Activated T-helper 1 cell treated with anti-CD3 and anti-CD28 coated beads, Interleukin-12 subunit alpha, Interleukin-12 subunit beta, Interleukin-2, Interleukin-4 antibody, amounts not matched to agents 30 ng/mL and 10 ng/mL and 1 ng/mL, durations not matched to agents 14 hours and 24 hours and 36 hours (primary cell): ENCODE measurements at places on chromosomes 2 and 18. TPM values are rescaled to one million over a fixed set of nuclear protein-coding genes. Genes with fewer than 3 reads are reported as not detected.

DNA sequence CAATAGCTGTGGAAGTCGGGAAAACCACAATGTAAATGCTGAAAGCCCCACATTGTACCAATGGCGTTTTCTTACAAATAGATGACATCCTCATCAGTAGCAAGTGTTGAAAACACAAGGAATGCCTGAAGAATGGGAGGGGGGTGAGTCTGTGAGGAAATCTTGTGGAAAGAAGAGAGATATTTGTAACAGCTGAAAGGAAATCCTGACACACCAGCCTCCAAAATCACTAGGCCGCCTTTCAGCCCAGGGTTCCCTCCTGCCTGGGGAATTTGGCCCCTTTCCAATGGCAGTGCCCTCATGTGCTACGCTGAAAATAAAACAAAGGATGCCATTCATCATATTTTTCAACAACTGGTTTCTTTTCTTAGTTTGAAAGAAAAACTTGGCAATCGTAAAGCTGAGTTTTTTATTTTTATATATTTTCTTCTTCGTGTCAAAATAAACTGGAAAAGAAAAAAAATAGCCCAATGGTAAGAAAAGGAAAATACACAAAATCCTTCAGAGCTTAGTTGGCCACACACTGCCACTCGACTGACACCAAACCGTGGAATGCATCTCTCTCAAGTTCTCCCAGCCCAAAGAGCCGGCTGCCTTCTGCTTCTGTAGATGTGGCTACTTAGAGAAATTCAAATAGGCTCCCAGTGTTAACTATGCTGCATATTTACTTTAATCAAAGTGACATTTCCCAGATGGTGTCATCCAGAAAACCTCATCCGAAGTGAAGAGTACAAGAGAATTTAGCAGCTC, 52.0 kb downstream of the FTCDNL1 start:
- H3K36me3 ChIP-seq, result no peaks in the 10 kb centered on the region
- H3K4me1 ChIP-seq, result no peaks in the 10 kb centered on the region
- H3K27me3 ChIP-seq, result peaks cover 5% of the 10 kb centered on the region
- DNase-seq, result no peak
- no peak overlapping the region for H3K27ac ChIP-seq
- no peak overlapping the region for H3K4me3 ChIP-seq

EGR4 gene
- 1.9 TPM in 2 replicates for total RNA-seq

UGT1A6 gene
- total RNA-seq, result not detected in 2 replicates

GRCh38 chr2:86744152-86744551, 24.1 kb downstream of the RMND5A start:
- no peaks in the 10 kb centered on the region for H3K27me3 ChIP-seq
- peaks cover 12% of the 10 kb centered on the region for H3K4me1 ChIP-seq
- H3K4me3 ChIP-seq, result no peak overlapping the region
- H3K36me3 ChIP-seq, result peaks cover 26% of the 10 kb centered on the region
- no peak overlapping the region for H3K27ac ChIP-seq

DNA sequence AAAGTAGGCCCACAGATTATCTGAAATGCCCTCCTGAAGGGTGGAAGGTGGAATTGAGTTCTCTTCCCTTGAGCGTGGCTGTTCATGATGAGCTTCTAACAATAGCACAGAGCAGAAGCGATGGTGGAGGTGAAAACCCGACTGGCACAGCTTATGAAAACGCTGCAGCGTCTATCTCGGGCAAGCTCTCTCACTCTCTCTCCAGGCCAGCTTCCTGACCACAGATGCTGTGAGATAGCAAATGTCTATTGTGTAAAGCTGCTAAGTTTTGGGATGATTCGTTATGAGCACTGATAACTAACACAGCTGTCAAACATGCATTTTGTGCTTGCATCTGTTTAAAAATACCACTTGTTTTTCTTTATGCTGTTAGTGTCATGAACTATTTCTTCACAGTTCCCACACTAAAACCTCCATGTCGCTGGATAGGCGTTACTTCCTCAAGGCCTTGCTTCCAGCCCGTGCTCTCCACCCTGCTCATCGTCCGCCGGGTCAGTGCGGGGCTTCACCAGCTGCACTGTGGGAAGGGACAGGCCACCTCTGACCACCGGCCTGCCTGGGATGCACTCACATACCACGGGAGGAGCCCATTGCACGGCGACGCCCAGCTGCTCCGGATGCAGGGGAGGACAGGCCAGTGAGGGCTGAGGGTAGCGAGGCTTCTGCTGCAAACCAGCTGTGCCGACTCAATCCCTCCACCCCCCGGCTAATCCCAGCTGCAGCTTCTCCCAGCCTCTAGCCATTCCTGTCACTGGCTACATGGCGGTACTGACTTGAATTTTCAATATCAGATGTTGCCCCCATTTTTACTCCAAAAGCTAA, 60.0 kb upstream of the OTOS start:
- no peak overlapping the region for H3K4me3 ChIP-seq
- H3K27me3 ChIP-seq, result peaks cover 4% of the 10 kb centered on the region
- DNase-seq, result no peak
- H3K36me3 ChIP-seq, result peaks cover 2% of the 10 kb centered on the region
- H3K4me1 ChIP-seq, result peaks cover 6% of the 10 kb centered on the region

KLHL14 gene
- total RNA-seq, result not detected in 2 replicates

CDK15 gene
- total RNA-seq, result not detected in 2 replicates

MAP3K19 gene
- total RNA-seq, result not detected in 2 replicates
